ENCODE measurements at places on chromosomes 3 and 15. TPM values are rescaled to one million over a fixed set of nuclear protein-coding genes. Genes with fewer than 3 reads are reported as not detected.
A peak's percentile ranks its signal among the peaks of the same experiment; 100 is the strongest.

DNA sequence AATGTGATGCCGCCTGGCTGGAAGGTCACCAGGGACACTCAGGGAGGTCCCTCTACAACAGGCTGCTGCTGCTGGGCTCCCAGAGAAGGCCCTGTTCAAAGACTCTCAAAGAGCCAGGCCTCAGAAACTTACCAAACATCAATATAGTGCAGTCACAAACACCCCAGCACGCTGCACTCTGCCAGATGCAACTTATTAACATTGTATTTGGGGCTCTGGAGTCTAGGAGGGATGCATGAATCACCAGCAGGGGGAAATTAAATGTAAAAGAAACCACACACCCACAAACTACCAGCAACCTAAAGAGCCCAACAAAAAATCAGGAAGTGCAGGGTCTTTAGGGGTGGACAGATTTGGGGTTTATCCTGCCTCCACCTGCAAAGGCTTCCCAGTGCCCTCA, 74.6 kb upstream of the SPATA12 start:
- H3K4me1 ChIP-seq: peaks cover 17% of the 10 kb centered on the region
- H3K4me3 ChIP-seq: no peak overlapping the region
- DNase-seq: no peak

DNA sequence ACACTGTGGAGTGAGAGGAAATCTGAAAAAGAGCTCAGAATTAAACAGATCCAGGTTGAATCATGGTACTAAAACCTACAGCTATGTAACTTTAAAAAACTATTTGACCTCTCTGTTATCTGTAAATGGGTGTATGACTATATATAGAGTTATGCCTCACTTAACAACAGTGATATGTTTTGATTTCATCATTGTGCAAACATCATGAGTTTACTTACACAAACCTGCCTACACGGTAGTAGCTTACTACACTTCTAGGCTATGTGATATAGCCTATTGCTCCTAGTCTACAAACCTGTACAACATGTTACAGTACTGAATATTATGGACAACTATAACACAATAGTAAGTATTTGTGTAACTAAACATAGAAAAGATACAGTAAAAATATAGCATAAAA, 191.6 kb upstream of the MEIS2 start:
- H3K4me3 ChIP-seq: no peak overlapping the region
- DNase-seq: no peak
- no peaks in the 10 kb centered on the region for H3K27me3 ChIP-seq
- H3K27ac ChIP-seq: no peak overlapping the region
- H3K4me1 ChIP-seq: no peaks in the 10 kb centered on the region
- no peaks in the 10 kb centered on the region for H3K36me3 ChIP-seq

DNA sequence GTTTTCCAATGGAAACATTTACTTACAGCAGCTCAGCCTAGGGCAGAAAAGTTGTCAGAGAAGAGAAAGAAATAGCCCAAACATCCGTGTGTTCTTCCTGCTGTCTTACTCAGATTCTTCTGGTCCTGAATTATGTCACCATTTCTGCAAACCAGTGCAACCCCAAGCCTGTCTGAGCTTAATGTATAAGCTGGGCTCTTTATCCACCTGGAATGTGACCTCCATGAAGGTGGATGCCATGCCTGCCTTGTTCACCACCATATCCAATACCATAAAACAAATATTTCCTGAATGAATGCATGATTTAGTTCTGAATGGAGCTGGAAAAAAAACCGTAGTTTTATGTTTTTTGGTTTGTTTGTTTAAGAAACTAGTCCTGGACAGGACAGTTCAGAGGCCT, 150.9 kb downstream of the RYR3 start:
- peaks cover 4% of the 10 kb centered on the region for H3K27me3 ChIP-seq
- no peak for DNase-seq
- H3K27ac ChIP-seq: no peak overlapping the region
- H3K4me1 ChIP-seq: no peaks in the 10 kb centered on the region

- H3K27me3 ChIP-seq: peaks cover 7% of the 10 kb centered on the region
- H3K36me3 ChIP-seq: no peaks in the 10 kb centered on the region
- peak overlapping the region; percentile 47 for H3K4me3 ChIP-seq
- no peak overlapping the region for H3K27ac ChIP-seq
- DNase-seq: no peak
Measured at GRCh38 chr15:83365370-83365938, 81.0 kb upstream of the BNC1 start.

DNA sequence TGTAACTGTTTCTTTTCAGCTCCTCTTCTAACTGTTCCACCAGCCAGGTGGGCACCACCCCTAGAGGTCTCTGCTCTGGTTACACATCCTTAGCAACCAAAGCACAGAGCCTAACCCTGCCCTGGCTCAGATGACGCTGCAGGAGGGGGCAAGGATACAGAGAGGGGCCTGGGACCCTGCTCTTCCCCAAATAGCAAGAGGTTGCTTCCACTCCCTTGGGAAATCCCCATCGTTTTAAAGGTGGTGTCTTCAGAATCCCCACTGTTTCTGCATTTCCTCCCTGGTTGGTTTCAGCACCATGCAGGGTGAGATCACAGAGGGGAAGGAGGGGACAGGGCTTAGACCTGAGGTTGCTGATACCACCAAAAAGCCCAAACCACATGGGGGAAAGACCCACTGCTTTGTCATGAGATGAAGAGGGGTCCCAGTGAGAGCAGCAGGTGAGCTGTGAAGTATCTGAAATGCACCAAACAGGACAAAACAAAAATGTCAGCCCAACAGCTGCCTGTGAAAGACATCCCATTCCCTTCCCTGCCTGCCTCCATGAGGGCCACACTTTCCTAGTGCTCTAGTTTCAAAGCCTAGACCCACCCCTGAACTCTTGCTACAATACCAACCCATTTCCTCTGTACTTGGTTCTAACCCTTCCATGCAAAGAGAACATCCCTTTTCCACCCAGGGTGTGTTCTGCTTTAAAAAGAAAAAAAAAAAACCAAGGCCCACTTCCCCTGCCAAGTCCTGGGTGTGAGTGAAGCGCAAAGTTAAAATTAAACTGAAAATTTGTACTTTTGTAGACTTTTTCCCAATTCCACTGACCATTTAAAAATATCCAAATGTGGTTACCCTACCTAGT, 29.0 kb downstream of the ANP32A start:
- no peak for DNase-seq
- peaks cover 63% of the 10 kb centered on the region for H3K4me1 ChIP-seq
- peak overlapping the region; percentile 23 for H3K27ac ChIP-seq
- H3K27me3 ChIP-seq: no peaks in the 10 kb centered on the region
- peaks cover 9% of the 10 kb centered on the region for H3K36me3 ChIP-seq

DNA sequence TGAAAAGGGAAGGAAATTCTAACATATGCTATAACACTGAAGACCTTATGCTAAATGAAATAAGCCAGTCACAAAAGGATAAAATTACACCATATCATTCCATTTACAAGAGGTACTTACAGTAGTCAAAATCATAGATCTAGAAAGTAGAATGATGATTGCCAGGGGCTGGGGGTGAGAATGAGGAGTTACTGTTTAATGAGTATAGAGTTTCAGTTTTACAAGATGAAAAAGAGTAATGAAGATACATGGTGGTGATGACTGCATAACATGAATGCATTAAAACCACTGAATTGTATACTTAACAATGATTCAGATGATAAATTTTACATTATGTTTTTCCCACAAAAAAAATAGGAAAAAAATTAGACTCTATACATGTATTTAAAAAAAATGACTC, 152.6 kb downstream of the SCAPER start:
- no peaks in the 10 kb centered on the region for H3K4me1 ChIP-seq
- no peak overlapping the region for H3K4me3 ChIP-seq
- no peak overlapping the region for H3K27ac ChIP-seq
- no peaks in the 10 kb centered on the region for H3K27me3 ChIP-seq
- no peak for DNase-seq

DNA sequence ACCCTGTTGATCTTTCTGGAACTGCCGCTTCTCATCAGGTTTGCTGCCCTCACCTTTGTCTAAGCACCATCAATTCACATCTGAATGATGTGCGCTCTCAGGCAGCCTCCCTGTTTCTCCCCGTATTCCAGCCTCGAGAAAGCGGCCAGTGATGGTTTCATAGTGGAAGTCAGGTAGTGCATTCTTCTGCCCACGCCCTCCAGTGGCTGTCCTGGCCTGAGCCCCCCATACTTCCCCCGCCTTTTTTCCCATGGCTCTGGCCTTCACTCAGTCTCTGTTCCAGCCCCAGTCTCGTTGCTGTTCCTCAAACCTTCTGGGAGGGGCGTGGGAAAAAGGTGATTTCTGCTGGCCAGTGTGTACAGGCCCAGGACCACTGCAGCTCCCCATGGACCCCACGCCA, 101.3 kb downstream of the ASB7 start:
- H3K27ac ChIP-seq: no peak overlapping the region
- H3K4me3 ChIP-seq: no peak overlapping the region
- no peaks in the 10 kb centered on the region for H3K4me1 ChIP-seq
- H3K27me3 ChIP-seq: peaks cover 3% of the 10 kb centered on the region
- DNase-seq: peak; percentile 3

- H3K27ac ChIP-seq: no peak overlapping the region
- peaks cover 38% of the 10 kb centered on the region for H3K4me1 ChIP-seq
- no peaks in the 10 kb centered on the region for H3K36me3 ChIP-seq
- no peak overlapping the region for H3K4me3 ChIP-seq
- no peak for DNase-seq
Measured at GRCh38 chr15:90161950-90162361, 39.2 kb upstream of the SEMA4B start.

Gene SST
- 9.3 TPM for total RNA-seq

Gene GABRR3
- total RNA-seq: not detected

Gene RLBP1
- not detected for total RNA-seq

All from adrenal gland (tissue), 19 donors.